Esophagus squamous epithelium (tissue), 5 donors: ENCODE measurements at places on chromosomes 11 and 22.

- no peaks in the 10 kb centered on the region for H3K27me3 ChIP-seq
- DNase-seq: no peak
- no peak overlapping the region for H3K4me3 ChIP-seq
- H3K4me1 ChIP-seq: no peaks in the 10 kb centered on the region
- H3K36me3 ChIP-seq: no peaks in the 10 kb centered on the region
- H3K27ac ChIP-seq: no peak overlapping the region
Observed at GRCh38 chr11:87180742-87181141, 143.0 kb downstream of the TMEM135 start.

GRCh38 chr11:16883174-16883573, 131.0 kb downstream of the PLEKHA7 start:
- peak overlapping the region; percentile 74 for H3K27ac ChIP-seq
- H3K27me3 ChIP-seq: no peaks in the 10 kb centered on the region

DNA sequence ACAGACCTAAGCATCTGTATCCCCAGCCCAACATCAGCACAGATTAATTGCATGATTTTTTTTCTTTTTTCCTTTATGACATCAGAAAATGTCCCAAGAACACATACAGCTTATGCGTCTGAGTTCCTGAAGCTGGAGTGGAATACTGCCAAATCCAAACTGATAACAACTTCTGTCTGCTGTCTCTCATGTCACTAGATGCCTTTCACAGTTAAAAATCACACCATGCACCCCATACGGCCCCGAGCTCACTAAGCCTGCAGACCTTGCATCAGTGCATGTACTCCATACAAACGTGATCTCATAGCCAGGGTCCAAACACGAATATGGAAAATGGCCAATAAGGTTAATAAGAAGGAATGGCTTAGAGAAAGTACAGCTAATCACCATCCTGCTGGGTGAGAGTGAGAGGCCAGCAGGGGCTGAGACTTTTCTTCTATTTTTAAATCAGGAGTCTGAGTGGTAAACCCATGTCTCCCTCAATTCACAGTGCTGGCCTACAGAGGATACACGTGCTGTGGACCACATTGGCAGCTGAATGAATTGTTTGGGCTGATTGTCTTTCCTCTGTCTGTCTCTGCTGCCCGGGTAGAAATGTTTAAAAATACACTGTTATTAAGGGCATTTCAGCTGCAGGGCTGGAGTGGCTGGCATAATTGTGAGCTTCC, 350.6 kb upstream of the RAG2 start:
- no peaks in the 10 kb centered on the region for H3K27me3 ChIP-seq
- H3K4me3 ChIP-seq: no peak overlapping the region

GRCh38 chr22:48332438-48333322, 1495.0 kb downstream of the BRD1 start:
- no peaks in the 10 kb centered on the region for H3K36me3 ChIP-seq
- no peak overlapping the region for H3K4me3 ChIP-seq
- H3K27ac ChIP-seq: no peak overlapping the region
- H3K27me3 ChIP-seq: no peaks in the 10 kb centered on the region
- no peaks in the 10 kb centered on the region for H3K4me1 ChIP-seq
- DNase-seq: no peak

GRCh38 chr22:29048822-29049654, 12.6 kb downstream of the C22orf31 start:
- no peaks in the 10 kb centered on the region for H3K4me1 ChIP-seq
- DNase-seq: no peak
- no peak overlapping the region for H3K27ac ChIP-seq
- peaks cover 67% of the 10 kb centered on the region for H3K36me3 ChIP-seq
